ENCODE measurements at places on chromosomes 16 and 17.

- no peak for DNase-seq
Observed at GRCh38 chr17:17975436-17975835, 2.8 kb downstream of the DRC3 start.

DNA sequence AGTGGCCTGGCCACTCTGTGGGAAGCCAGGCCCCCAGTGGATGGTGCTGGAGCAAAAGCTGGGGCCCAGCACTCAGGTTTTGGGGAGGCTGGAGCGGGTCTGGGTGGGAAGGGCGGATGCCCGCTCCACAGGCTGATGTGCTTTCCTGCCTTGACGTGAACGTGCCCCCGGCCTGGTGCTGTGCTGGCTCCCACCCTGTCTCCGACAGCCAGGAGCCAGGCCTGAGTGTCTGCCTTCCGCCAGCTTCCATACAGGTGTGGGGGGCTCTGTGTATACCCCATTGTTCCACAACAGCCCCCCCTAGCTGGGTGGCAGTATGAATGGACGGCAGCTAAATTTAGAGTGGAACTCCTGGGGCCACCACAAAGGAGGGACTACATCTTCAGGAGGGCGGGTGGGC, 20.0 kb downstream of the HIC1 start:
- no peak for DNase-seq

- DNase-seq = peak; percentile 72
Observed at GRCh38 chr17:50482516-50482915, 3.9 kb downstream of the RSAD1 start.

GRCh38 chr17:78857266-78857665, 16.7 kb upstream of the USP36 start:
- DNase-seq = no peak

- DNase-seq = no peak
Observed at GRCh38 chr17:4861052-4861451, 27.9 kb downstream of the MINK1 start.

DNA sequence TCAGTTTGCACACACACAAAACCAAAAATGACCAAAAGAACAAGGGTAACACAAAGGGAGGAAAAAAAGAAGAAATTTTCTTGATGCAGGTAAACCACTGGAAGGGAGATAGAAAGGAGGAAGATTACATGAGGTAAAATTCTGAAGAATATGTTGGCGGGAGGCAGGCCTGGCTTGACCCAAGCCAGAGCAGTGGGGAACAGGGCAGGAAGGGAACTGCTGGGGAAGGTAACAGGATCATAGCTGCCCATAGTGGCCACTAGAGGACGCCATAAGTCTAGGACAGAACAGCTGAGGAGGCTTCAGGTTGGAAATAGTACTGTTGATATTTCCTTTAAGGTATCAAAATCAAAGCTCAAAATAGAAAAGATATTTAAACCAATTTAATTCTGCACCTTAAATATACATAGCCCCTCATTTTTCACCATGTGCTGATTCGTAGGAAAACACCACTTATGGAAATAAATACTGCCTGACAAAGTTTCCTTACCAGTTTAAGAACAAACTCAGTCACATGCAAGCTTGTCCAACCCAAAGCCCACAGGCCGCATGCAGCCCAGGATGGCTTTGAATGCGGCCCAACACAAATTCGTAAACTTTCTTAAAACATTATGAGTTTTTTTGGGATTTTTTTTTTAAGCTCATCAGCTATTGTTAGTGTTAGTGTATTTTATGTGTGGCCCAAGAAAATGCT, 15.5 kb downstream of the VPS35 start:
- DNase-seq = peak; percentile 40

- no peak for DNase-seq
Observed at GRCh38 chr17:50830994-50831393, 4.4 kb upstream of the WFIKKN2 start.

DNA sequence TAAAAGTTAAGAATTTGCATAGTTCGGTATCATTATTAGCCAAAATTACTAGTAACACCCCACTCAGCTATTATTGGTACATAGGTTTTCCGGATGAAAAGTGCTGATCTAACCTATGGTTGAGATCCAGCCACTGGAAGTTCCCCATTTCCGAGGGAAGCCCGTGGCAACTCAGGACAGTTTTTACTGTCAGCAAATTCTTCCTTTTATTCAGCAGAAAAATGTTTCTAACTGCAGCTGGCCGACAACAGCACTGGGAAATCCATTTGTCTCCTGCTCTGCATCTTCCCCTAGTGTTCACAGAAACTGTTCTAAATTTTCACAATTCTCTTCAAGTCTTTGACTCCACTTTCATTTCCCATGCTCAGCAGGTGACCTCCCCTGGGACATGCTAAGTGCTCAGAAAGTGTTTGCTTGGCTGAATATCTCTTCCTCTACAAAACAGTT, 15.5 kb upstream of the MMD start:
- no peak for DNase-seq

- no peak for DNase-seq
Observed at GRCh38 chr17:78026381-78026780, 67.9 kb downstream of the TNRC6C start.

DNA sequence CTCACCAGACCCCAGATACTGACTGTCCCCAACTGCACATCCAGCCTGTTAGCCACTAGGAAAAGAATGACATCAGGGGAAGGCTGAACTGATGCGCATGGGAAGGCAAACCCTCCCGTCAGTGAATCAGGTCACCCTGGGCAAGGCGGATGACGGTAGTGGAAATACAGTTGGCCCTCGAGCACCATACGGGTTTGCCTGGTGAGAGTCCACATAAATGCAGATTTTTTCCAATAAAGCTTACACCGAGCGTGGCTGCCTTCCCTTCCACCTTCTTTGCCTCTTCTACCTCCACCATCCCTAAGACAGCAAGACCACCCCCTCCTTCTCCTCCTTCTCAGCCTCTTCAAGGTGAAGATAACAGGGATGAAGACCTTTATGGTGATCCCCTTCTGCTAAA, 236.1 kb upstream of the TNRC6C start:
- no peak for DNase-seq

- no peak for DNase-seq
Observed at GRCh38 chr16:74673876-74674275, 7.2 kb upstream of the RFWD3 start.

DNA sequence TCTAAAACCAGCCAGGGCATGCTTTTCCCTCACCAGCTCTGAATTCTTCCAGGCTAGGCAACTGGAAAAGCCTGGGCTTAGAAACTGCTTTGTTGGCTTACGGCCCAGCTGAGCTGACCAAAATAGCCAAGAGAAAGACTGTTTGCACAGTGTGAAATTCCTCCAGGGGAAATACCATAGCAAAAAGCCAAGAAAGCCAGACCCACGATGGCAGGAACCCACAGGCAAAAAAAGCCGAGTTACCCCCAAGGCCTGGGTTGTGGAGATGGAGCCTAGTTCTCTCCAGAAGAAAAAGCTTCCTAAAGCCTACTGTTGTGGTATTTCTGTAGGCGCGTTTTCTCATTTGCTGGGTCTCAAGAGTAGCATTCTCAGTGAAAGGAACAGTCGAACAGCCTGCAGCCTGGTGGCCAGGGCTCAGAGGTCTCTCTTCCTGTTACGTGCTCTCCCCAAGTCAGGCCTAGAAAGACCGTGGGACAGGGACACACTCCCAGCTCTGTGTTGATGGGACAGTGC, 9.2 kb downstream of the SP2 start:
- no peak for DNase-seq

DNA sequence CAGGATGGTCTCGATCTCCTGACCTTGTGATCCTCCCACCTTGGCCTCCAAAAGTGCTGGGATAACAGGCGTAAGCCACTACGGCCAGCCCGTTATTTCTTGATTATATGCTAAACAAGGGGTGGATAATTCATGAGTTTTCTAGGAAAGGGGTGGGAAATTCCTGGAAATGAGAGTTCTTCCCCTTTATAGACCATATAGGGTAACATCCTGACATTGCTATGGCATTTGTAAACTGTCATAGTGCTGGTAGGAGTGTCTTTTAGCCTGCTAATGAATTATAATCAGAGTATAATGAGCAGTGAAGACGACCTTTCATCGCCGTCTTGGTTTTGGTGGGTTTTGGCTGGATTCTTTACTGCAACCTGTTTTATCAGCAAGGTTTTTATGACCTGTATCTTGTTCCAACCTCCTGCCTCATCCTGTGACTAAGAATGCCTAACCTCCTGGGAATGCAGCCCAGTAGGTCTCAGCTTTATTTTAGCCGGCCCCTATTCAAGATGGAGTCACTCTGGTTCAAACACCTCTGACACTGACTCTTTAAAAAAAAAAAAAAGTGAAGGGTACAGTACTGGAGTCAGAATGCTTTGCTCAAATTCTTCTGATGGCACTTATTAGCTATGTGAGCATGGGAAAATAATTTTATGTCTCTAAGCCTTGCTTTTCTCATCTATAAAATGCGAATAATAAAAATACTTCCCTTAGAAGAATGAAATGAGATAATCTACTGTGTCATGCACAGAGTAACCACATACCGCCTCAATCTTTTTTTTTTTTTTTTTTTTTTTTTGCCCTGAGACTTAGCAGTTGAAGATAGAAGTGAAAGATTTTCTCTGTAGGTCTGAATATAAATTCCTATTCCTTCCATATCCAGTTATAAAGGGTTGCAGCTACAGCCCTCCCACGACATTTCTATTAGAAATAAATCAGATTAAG, 5.1 kb upstream of the CALCOCO2 start:
- no peak for DNase-seq

- DNase-seq = no peak
Observed at GRCh38 chr16:57251352-57251751, 6.3 kb downstream of the ARL2BP start.

DNA sequence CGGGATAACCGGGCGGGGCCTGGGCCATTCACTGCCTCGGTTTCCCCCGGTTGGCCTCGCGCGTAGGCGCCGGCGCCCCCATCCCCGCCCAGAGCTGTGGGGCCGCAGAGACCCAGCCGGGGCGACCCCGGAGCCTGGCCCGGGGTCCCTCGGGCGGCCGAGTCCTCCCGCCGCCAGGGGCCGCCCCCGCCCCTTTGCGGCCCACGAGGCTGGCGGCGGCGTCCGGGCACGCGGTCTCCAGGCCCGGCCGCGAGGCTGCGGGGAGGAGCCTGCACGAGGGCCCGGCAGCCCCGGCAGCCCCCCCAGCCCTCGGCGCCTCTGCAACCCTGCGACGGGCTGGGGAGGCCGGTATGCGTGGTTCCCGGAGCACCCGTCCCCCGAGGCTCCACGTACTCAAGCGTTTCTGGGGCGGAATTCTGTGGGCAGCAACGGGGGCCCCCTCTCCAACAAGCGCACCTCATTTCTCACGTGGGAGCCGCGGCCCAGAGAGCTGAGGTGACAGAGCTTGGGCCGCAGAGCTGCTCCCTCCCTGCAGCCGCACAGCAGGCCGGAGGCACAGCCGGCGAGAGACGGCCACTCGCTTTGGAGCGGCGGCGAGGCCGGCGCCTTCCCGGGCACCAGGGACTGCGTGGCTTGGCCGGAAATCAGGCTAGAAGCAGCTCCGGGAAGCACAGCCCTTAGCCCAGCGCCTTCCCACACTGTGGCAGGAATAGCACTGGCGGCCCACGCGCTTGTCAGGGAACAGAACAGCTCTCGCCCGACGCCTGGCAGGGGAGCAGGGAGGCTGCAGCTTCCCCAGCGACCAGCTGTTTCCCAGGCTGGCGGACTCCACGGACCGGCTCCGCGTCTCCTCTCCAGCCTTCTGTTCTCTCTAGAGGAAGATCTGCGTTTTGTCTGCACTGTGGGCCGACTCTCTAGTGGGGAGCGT, 867 bp upstream of the LIMD2 start:
- DNase-seq = peak; percentile 42

GRCh38 chr17:61393904-61394629, 5.6 kb upstream of the TBX2 start:
- no peak for DNase-seq

DNA sequence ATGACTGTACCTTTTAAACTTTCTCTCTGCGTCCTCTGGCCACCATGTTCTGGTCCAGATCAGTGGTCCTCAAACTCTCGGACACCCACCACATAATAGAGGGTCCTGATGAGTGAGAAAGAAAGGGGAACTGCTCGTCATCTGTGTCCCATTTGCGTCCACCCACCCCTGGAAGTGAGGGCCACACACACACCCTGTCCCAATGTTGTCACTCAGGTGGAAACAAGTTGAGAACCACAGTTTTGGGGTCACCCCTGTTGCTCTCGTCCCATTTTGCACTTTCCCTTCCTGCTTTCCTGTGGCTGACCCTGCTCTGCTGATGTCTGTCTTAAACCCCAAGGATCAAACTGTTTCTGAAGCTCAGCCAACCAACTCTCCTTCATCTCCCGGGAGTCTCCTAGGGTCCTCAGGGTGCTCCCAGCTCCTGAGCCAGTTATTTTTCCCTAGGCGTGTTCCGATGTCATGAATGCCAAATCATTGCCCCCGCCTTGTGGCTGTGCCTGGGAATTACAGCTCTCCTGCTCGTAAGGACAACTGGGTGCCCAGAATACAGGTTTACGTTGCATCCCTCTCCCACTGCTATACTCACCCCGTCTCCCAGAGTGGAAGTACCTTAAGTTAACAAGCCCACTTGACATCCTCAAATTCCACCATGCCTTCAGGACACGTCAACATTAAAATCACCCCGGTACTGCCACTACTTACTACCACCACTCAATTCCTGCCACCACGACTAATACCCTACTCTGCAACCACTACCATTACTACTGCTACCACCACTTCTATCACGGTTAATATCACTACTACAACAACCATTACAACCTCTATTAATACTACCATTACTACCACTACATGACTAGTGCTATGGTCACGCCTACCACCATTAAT, 26.0 kb upstream of the HNF1B start:
- DNase-seq = peak; percentile 35

DNA sequence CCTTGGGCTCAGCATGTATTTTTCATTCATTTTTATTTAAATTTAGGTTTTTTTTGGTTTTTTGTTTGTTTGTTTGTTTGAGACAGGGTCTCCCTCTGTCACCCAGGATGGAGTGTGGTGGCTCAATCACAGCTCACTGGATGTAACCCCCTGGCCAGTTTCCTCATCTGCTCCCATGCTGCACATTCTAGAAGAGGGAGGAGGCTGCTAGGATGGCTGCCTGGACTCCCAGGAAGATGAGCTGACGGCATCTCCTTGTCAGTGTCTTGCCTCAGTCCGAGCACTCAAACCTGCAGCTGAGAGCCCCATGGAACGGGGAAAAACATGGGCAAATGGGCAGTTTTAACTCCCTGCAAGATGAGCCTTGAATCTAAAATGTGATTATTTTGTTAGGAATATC, 7.5 kb downstream of the MEAK7 start:
- DNase-seq = no peak

DNA sequence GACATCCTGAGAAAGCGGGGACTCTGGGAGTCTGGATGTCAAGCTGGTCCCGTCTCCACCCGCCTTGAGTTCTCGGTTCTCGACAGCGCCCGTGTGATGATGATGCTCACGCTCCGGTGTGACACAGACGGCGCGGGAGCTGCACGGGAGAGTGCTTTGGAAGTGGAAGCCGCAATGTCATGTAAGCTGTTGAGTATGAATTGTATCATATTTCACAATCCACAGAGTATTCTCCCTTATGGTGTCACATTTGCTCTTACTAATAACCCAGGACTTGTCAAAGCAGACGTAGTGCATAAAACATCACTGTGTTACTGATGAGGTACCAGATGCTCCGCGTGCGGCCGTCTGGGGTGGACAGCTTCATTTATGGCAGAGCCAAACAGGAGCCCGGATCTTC, 217.5 kb upstream of the CHMP6 start:
- no peak for DNase-seq

GRCh38 chr16:57265850-57266530, 18.5 kb downstream of the PLLP start:
- no peak for DNase-seq
